ENCODE measurements at places on chromosomes 1 and 21.

- no peak for DNase-seq
Measured at GRCh38 chr1:178528228-178528952, 15.5 kb downstream of the TEX35 start.

DNA sequence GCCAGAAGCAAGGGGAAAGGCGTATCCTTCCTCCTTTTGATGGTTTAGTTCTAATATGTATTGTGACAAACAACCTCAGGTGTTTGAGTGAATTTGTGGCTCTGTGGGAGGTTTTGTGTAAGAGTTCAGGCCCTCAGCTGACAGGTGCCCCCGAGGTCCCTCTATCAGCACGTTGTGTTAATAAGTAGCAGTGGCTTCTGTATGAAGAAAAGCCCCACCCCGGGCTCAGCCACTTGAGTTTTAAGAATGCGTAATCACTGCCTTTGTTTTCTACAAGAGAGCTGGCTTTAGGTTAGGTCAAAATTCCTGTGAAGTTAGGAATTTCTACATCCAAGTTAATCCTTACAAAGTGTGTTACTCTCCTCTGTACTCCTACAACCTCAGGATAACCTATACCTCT lies 92.4 kb upstream of the PGBD5 start:
- no peak for DNase-seq

DNA sequence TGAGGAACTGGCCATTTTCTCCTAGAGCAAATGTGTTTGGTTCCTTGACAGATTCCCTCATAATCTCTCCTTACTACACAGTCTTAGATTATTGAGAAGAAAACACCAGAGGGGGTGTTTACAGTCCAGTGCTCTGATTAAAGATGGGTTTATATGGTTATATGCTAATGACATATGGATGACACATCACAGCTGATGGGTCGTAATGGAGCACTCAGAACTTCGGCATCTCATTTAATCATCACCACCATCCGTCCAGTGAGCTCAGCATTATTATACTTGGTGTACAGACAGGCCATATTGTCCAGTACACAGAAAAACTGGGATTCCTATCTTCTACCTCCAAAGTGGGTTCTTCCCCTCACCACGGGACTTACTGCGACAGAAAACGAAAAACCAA lies 22.3 kb upstream of the NR5A2 start:
- no peak for DNase-seq

DNA sequence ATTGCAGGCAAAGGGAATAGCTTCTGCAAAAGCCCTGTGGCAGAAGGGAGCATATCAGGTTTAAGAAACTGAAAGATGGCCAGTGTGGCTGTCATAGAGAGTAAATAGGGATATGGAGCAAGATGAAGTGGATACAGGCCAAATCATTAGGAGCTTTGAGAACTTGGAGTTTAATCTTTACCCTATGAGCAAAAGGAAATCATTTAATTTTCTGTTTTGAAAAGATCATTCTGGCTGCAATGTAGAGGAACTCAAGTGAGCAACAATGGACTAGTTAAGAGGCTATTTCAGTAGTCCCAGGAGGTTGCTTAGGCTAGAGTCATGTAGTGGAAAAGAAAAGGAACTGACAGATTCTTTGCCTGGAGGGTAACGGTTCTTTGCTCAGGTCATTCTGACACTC lies 47.2 kb downstream of the RAP1A start:
- DNase-seq = no peak

GRCh38 chr21:28789523-28789922 lies 203.2 kb downstream of the LTN1 start:
- DNase-seq = no peak

GRCh38 chr1:229440851-229441537 lies 7.1 kb upstream of the ACTA1 start:
- DNase-seq = peak; percentile 90
